Mucosa of descending colon (tissue), 3 donors: ENCODE measurements at places on chromosomes 2 and 18. TPM values are rescaled to one million over a fixed set of nuclear protein-coding genes. Genes with fewer than 3 reads are reported as not detected.

UGT1A4 gene
- 2.4 TPM for total RNA-seq

LIPG gene
- total RNA-seq: 13.8 TPM

CREG2 gene
- total RNA-seq: 1.1 TPM

- no peak for DNase-seq
Measured at GRCh38 chr18:77478646-77479442, 229.2 kb downstream of the GALR1 start.

ME2 gene
- 74.6 TPM for total RNA-seq

GREB1L gene
- total RNA-seq: 0.29 TPM

DNA sequence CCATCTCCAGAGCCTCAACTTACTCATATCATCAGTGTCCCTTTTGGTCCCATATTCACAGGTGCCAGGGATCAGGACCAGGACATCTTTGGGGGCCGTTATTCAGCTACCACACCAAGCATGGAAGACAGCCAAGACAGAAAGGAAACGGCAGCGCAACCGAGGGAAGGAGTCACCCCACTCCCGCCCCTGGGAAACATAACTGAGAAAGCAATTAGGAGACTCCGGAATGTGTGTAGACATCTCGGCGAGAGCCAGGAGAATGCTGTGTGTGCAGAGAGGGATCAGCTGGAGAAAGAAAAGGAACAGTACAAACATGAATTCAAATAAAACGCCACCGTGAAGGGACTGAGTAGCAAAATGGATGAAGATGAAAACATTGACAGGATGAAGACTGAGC lies 13.4 kb upstream of the BOK start:
- no peak for DNase-seq

DNA sequence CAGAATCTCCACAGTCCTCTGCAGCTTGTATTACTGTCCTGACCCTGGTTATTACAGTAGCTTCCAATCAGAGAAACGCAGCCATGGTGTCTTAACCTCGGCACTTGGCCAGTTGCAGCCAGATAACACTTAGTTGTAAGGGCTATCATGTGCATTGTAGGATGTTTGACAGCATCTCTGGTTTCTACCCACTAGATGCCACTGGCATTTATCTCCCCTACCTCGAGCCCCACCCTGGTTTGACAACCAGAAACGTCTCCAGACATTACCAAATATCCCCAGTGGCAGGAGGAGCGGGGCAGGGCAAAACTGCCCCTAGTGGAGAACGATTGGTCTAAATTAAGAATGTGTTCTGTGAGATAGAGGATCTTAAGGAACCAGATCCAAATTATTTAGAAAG lies 13.1 kb downstream of the DSG2 start:
- DNase-seq: no peak

GRCh38 chr2:68740400-68740914 lies 5.8 kb downstream of the ARHGAP25 start:
- DNase-seq: no peak

CDH20 gene
- total RNA-seq: not detected

REG3A gene
- total RNA-seq: not detected

DNA sequence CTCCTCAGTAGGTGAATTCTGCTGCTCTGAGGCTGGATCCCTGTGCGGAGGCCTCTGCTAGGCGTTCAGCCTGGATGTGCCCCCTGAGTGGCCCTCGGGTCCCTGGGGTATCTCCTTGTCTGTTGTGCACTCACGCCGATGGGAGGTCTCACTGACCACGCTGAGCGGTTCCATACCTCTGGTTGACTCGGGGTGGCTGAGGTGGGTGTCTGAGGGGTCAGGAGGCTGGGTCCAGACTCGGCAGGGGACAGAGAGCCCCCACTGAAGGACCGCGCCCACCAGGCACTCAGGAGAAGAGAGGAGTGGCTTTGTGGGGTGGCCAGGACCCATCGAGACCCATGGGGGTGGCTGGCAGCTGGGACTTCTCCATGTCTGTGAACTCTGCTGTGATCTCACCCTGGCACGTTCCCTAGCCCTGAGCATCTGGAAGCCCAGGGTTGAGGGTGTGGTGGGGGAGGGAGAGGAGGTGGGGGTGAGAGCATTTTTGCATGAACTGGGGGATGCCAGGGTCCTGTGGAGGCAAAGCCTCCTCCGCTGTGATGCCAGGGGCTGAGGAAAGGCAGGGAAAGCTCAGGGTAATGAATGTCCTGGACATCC lies 53.7 kb downstream of the TWIST2 start:
- no peak for DNase-seq

DNA sequence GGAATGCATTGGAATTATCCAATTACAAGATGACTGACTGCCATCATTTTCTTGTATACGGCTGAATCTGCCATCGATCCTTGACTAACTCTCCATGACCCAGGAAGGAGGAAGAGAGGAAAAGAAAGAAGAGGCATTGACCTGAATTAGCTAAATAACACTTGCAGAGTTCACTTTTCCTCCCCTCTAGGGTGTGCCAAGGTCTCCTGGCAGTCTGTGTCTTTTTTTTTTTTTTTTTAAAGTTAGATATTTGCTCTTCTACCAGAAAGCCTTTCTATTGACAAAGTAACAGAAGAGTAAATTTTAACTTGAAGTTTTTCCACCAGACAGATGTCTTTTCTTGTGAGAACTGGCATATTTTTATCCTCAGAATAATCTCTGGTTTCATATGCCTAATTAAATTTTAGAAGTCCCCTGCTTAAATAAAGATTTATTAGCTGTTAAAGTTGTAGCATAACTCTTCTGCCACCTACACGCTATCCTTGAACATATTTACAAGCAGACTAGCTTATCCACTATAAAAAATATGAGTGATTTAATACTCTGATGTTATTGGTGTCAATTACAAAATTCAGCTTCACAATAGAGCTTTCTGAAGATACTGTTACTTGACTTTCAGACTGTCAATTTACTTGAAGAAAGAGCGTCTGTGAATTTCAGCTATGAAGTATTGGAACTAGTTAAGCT lies 171.7 kb upstream of the ETAA1 start:
- no peak for DNase-seq

DNA sequence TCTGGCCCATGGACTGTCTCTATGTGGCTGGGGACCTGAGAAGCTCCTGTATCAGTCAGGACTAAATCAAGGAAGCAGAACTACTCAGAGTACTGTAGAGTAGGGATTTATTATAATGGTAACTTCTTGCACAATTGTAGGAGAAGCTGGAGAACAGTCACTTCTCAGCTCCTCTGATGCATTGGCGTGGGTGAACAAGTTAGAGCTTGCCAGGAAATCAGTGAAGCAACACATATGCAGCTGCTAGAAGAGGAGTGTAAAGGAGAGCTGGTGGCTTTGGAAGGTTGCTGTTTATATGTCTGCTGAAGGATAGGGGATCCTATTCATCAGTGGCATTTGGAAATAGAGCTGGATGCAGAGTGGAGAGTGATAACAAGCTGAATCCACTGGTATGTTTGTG lies 215.5 kb upstream of the CWC22 start:
- no peak for DNase-seq

DNA sequence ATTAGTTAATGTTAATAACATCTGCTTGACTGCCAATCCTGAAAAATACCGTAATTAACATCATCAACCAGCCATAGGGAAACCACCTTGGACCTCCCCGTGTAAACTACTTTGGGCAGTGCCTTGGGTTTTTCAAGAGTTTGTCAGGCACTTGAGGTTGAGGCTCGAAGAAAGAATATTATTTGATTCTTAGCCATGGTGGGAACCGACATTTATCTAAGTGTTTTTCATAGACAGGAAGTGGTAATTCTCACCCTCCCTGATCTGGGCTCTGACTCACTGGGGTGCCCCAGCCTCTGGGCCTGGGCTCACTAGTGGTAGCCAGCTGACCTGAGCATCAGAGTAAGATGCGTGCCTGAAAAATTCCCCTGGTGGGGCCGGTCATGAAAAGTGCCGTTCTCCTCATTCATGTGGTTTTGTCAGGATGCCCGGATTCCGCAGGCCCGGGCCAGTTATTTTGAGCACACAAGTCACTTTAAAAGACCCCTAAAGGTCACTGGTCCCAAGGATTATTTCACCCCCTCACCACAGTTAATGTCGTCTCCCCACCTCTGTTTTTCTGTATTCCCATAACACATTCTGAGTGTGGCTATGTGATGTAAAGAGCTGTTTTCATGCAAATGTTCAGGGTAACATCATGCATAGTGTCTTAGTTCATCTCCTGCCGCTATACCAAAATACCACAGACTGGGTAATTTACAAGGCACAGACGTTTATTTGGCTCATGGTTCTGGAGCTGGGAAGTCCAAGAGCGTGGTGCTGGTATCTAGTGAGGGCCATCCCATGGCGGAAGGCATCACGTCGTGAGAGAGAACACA lies 21.6 kb upstream of the SPATA3 start:
- DNase-seq: peak; percentile 23

MTCL1 gene
- total RNA-seq: 4.1 TPM

- no peak for DNase-seq
Measured at GRCh38 chr2:160085662-160086061, 23.2 kb upstream of the PLA2R1 start.

- no peak for DNase-seq
Measured at GRCh38 chr2:168583710-168584521, 127.8 kb downstream of the CERS6 start.

DNA sequence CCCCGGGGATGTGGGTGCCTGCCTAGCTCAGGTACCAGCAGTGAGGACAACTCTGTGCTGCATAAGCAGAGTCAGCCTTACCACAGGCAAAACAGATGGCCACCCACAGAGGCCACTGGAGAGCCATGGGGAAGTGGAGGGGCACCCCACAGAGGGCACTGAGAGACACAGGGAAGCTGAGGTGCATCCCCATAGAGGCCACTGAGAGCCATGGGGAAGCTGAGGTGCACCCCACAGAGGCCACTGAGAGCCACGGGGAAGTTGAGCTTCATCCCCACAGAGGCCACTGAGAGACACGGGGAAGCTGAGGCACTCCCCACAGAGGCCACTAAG lies 134.1 kb upstream of the EPAS1 start:
- DNase-seq: no peak

DNA sequence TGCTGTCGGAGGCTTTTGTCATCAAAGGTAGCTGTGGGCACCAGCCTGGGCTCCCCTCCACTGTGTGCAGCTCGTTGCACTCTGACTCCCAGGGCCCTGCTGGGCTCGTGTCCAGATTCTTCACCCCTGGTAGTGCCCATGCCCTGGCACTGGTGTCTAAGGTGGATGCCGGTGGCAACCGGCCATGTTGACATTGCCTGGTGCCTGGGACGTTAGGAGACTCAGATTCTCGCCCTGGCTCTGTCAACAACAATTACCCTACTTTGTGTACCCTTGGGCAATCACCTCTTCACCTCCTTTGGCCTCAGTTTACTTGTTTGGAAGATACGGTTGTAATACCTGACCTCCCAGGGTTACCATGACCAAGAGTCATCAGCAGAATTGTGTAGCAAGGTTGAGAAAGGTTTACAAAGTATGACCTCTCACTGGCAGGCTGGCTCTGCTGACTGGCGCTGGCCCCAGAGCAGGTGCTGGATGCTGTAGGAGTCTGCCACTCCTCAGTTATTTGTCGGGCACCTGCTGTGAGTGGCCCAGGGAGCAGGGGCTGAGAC lies 41.5 kb upstream of the MCFD2 start:
- DNase-seq: no peak

ZNF396 gene
- 6.1 TPM for total RNA-seq

GRCh38 chr2:203804070-203804469 lies 63.5 kb upstream of the CTLA4 start:
- DNase-seq: no peak

TMEM37 gene
- 173 TPM for total RNA-seq

SLC38A11 gene
- total RNA-seq: 8.6 TPM

NCK2 gene
- 52.2 TPM for total RNA-seq

DNA sequence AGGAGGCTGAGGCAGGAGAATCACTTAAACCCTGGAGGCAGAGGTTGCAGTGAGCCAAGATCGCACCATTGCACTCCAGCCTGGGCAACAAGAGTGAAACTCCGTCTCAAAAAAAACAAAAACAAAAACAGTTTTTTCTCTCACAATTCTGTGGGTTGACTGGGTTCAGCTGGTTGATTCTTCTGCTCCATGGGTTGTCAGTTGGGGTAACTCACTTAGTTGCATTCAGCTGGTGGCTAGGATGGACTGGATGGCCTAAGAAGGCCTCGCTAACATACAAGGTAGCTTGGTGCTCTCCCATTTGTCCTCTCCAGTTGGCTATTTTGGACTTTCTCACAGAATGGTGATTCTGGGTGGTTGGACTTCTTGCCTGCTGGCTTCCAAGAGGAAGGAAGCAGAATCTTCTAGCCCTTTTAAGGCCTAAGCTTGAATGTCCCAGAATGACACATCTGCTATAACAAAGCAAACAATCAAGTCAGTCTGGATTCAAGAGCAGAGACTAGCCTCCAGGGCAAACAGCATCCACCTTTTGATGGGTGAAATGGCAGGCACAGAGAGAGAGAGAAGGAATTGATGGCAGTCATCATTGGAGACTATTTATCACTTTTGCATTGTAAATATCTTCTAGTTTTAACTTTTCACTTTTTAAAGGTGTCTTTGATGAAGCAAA lies 17.9 kb downstream of the LAMA3 start:
- no peak for DNase-seq

DNA sequence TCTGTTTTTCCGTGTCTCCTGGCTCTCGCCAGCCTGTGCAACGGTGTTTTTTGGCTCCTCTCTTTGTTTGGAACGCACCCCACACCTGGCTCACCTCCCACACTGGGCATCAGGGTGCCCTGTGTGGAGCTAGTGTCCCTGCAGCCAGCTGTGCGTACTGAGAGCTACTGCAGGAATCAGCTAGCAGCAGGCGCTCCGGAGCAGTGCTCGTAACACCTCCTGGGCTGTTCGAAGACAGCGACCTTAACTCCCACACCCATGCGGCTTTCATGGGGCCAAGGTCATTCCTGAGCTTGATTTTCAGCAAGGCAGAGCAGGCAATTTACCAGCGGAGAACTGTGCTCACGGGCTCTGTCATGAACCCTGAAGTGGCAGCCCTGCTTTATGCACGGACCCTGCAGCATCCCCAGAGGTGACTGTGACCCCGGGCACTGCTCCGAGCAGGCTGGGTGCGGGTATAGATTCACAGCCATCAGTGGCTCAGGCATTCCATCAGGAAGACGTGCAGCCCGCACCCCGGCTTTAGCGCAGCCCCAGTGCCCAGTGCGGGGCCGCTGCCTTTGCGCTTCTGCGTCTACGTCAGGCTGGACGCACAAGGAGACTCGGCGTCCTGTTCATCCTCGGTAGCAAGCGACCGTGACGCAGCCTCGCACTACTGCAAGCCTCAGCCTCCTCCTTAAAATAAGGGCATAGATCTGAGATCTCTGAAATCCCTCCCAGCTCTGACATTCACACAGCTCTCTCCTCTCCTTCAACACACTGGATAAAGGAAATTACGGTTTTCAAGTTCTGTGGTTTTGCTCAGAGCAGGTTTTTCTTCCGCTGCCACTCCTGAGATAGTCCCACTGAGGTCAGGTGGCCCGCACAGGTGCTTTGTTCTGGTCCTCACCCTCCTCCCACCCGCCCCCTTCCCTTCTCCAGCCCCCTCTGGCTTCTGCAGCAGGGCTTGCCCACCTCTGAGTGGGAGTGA lies 58.2 kb downstream of the ADI1 start:
- no peak for DNase-seq

DNA sequence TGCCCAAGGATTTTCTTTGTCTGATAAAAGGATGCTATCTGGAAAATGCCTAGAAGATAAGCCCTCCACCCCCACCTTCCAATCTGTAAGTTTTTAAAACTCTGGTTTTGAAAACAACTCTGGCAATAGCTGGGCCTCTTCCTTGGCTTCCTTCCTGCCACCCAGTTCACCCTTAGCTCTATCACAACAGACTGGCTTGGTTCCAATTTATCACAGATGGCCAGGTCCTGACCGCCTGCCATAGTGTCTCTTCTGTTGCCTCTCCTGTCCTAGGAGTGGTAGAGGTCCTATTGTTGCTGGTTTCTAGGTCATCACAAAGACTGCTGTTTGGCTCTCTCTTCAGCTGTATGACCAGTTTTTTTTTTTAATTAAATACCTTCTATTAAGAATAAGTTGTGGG lies 1727.9 kb upstream of the SLC39A10 start:
- no peak for DNase-seq

SLC25A12 gene
- 19.9 TPM for total RNA-seq

UPP2 gene
- total RNA-seq: not detected
